ENCODE measurements at places on chromosomes 1 and 21.

- peak; percentile 50 for DNase-seq
Measured at GRCh38 chr1:94702442-94702815, 117.7 kb upstream of the SLC44A3 start.

- no peak for DNase-seq
Measured at GRCh38 chr21:26826801-26827200, 18.4 kb downstream of the ADAMTS1 start.

GRCh38 chr1:172089768-172090510 is 248.6 kb downstream of the DNM3 start:
- DNase-seq: peak; percentile 34

DNA sequence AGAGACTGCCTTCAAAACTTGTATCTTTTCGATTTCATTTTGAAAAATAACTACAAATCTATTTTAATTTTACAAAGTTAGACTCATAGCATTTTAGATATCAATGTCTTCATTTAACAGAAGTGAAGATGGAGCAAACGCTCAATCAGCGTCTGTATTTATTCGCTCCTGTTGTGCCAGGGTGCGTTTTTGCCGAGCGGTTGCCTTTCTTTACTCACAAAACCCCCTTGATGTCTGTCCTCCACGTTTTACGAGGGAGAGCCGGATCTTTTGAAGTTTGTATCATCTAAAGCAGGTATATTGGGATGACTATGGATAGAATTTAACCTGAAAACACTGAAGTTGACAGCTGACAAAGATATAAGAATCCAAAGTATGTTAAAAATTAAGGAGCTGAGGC is 44.6 kb downstream of the MRPL39 start:
- no peak for DNase-seq

GRCh38 chr21:31395268-31395667 is 51.2 kb upstream of the TIAM1 start:
- no peak for DNase-seq

DNA sequence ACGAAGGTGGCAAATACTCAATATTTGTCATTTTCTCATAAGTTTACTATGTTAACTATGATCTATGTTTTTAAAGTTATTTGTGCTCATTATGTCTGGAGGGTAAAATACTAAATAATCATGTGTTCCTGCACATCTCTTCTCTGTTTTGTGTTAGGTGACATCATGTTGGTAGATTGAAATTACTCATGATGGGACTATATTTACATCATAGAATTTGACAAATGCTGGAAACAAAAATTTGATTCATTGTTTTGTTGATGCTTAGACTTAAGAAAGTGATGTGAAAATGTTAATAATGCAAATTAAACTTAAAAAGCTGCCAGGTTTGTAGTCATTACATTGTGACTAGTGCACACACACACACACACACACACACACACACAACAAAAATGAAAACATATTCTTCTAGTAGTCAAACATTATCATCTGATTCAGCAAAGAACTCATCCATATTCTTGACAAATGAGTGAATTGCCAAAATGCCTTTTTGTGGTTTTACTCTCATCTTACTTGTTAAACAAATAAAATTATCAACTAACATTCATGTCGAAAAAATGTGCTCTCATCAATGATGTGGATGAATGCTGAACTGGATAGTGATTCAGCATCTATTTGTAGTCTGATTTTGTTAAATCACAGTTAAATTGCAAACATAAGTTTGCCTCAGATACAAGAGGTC is 870.7 kb downstream of the BRINP3 start:
- DNase-seq: peak; percentile 66

- DNase-seq: no peak
Measured at GRCh38 chr1:30190511-30191153, 532.8 kb downstream of the MATN1 start.

GRCh38 chr1:171965777-171966176 is 124.5 kb downstream of the DNM3 start:
- DNase-seq: no peak

GRCh38 chr1:244214009-244214967 is 163.2 kb downstream of the ZBTB18 start:
- peak; percentile 76 for DNase-seq

DNA sequence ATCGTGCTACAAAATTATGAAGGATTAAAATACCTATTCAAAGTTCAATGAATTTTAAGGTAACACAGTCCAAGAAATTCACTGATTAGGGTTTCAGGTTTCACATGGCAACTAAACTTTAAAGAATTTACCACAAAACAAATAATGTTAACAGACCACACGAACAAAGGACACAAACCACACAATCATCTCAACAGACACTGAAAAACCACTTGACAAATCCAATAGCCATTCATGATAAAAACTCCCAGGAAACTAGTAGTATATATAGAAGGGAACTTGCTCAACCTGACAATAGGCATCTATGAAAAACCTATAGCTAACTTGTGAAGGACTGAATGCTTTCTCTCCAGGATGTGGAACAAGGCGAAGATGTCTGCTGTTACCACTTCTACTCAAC is 21.1 kb upstream of the SH2D5 start:
- no peak for DNase-seq

- DNase-seq: no peak
Measured at GRCh38 chr1:212903664-212904063, 45.6 kb downstream of the FLVCR1 start.

GRCh38 chr1:58231204-58231603 is 315.3 kb downstream of the OMA1 start:
- no peak for DNase-seq

- no peak for DNase-seq
Measured at GRCh38 chr1:14681182-14681581, 82.7 kb downstream of the KAZN start.

DNA sequence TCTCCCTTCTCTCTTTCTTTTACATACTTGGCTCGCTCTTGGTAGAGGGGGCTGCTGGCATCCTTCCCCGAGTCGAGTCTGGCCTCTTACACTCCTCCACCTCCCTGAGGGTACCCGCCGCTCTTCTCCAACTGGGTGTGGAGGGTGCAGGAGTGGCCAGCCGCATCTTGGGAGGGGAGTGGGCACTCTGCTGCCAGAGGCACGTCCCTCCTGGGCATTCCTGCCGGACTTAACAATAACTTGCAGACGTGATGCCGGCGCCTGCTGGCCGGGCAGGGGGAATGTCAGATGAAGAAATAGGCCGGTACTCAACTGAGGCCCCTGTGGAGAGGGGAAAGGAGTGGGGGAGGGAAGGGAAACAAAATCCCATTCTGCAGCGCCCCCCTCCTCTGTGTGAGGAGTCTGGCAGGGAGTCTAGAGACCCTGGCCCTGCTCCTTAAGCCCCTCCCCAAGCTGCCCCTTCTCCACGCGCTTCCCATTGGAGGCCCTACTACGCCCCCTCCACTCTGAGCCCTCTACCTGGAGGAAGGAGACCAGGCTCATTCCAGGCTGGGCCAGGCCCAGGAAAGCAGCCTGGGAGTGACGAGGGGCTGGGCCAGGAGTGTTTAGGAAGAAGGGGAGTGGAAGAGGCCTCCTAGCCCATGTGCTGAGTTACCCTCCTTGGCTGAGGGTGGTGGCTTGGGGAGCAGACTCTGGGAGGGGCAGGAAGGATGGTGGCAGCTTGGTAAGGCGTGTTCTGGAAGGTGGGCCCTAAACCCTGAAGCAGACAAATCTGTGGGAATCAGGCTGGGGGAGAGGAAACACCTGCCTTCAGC is 1.8 kb downstream of the ATP2B4 start:
- DNase-seq: peak; percentile 48

- no peak for DNase-seq
Measured at GRCh38 chr1:55578646-55579045, 363.5 kb upstream of the USP24 start.
